ENCODE measurements at places on chromosomes 4 and X.
A peak's percentile ranks its signal among the peaks of the same experiment; 100 is the strongest.

- no peak for DNase-seq
Measured at GRCh38 chr4:184293552-184293951, 75.9 kb upstream of the ENPP6 start.

- DNase-seq: no peak
Measured at GRCh38 chrX:103518571-103518970, 718 bp downstream of the RAB40A start.

GRCh38 chrX:51461053-51462044 is 35.0 kb downstream of the NUDT11 start:
- peak; percentile 4 for DNase-seq

GRCh38 chr4:120009731-120010130 is 56.9 kb downstream of the MAD2L1 start:
- no peak for DNase-seq

GRCh38 chr4:111269439-111269838 is 646.6 kb upstream of the PITX2 start:
- DNase-seq: no peak

GRCh38 chr4:3818371-3818770 is 52.2 kb downstream of the ADRA2C start:
- DNase-seq: no peak

DNA sequence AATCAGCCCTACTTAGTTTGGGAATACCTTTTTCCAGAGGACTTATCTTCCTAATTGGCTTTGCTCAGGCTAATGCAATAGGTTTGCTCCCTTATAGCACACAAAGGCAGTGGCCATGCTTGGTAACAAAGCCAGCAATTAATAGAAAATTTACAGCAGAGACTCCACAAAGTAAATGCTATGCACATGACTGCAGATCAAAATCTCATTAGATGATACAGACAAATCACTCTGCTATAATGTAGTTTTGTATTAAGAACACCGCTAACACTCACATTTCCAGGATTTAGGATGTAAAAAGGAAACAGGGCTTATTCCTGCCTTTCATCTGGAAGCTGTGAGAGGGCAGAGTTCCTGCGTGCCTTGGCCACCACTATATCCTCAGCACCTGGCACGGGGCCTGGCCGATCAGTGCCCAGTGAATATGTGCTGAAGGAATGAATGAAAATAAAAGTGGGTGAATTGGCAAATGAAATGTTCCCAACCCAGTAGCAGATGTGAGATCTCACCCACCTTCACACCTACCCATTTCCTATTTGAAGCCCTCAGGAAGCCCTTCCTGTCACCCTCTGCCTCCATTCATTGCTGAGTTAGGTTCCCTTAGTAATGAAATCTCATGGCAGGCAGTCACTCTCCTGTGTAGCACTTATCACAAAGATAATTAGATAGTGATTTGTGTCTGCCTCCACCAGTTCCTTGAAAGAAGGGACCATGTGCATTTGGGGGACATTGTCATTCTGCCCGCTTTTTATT is 5.1 kb downstream of the SEPTIN6 start:
- DNase-seq: no peak

Data from right renal pelvis (tissue), 4 donors.